ENCODE measurements at places on chromosomes 5 and 9.

DNA sequence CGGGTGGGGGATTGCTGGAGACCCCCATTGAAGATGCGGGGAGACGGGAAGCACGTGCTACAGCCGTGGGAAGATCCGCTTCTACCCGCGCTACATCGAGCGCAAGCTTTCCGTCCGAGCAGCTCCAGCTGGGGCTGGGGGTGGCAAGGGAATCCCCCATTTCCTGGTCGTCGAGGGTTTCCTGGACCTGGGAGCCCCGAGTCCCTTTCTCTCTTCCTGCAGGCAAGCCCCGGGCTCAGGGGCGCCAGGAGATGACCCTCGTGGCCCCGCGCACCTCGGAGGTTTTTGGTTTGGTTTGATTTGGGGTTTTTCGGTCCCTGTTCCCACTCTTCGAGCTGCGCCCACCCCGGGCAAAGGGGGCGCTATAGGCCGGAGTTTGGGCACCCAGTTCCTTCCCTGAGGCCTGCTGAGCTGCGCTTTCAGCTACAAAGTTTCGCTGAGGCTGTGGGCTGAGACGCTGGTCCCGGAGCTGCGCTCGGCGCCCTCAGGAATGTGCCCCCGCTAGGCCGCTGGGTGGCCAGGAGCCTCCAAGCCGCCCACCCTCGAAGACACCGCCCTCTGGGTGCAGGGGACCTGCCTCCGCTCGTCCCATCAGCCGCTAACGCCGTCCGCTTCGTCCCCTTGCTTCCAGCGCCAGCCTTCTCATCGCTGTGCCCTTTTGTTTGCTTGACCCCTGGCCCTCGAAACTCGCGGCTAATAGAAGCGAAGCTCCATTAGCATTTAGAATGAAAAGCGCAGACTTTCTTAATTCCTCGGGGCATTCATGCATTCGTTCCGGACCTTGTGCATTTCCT is 2.9 kb downstream of the NR4A3 start:
- DNase-seq: peak; percentile 75

DNA sequence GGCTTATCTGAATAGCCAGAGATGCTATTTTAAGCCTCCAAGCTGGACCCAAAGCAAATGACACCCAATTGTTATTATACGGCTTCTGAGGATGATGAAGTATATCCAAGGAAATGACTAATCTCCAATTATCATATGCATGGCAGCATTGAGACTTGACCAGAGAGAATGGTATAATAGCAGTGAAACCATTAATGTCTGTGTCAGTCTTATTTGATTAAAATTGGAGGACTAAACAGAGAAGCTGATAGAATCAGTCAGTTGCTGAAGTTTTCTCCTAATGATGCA is 200.5 kb downstream of the EFNA5 start:
- no peak for DNase-seq

DNA sequence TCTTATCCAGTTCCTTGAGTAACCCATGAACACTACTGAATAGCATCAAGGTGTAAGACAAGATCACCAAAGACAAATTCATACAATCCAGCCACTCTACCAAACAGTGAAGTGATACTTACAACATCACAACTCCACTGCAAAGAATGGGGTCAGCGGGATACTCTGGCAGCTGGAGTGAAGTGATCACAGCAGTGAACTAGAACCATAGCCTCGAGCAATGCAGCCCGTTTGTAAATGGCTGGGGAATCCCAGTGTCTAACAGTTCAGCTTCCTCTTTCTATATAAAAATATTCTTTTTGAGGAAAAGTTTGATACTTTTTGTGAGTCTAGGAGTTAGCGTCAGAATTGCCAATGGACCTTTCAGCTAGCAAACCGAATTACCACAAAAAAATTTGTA is 515.2 kb downstream of the ZNF608 start:
- no peak for DNase-seq

- no peak for DNase-seq
Measured at GRCh38 chr5:77590347-77590746, 48.2 kb downstream of the OTP start.

DNA sequence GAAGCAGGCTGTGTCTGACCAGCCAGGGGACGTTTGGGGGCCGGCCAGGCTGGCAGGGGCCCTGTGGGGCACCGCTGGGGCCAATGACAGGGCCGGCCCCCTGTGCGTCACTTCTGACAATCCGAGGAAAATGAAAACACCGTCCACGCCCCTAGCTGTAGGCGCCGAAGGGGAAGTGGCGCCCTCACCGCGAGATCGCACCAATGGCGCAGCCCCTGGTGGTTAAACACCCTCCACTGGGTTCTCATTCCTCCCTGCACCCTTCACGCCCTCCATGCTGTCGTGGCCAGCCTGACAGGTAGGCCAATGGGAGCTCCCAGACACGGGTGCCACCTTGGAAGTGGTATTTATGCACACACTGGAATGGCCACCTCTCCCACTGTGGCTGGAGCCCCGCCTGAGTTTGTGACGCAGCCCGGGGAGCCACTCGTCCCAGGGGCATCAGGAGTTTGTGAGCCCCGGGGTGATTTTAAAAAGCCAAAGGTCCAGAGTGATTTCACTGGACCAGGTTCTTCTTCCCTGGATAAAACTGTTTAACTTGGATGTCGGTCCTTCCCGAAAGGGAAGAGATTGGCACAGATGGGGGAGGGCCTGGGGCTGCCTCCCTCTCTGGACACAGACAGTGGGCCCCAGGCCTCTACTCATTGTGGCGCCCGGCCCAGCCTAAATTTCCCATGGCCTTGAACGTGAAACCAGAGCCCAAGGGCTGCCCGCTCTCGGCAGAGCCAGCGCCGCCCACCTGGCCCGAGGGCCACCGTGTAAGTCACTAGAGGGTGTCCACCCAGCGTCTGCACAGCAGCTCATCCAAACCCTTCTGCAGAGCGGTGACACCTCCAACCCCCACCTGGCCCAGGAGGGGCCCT is 49.7 kb downstream of the NKD2 start:
- no peak for DNase-seq

- no peak for DNase-seq
Measured at GRCh38 chr9:96612105-96612965, 7.3 kb downstream of the CDC14B start.

- no peak for DNase-seq
Measured at GRCh38 chr9:82022121-82022520, 33.5 kb downstream of the SPATA31D1 start.

DNA sequence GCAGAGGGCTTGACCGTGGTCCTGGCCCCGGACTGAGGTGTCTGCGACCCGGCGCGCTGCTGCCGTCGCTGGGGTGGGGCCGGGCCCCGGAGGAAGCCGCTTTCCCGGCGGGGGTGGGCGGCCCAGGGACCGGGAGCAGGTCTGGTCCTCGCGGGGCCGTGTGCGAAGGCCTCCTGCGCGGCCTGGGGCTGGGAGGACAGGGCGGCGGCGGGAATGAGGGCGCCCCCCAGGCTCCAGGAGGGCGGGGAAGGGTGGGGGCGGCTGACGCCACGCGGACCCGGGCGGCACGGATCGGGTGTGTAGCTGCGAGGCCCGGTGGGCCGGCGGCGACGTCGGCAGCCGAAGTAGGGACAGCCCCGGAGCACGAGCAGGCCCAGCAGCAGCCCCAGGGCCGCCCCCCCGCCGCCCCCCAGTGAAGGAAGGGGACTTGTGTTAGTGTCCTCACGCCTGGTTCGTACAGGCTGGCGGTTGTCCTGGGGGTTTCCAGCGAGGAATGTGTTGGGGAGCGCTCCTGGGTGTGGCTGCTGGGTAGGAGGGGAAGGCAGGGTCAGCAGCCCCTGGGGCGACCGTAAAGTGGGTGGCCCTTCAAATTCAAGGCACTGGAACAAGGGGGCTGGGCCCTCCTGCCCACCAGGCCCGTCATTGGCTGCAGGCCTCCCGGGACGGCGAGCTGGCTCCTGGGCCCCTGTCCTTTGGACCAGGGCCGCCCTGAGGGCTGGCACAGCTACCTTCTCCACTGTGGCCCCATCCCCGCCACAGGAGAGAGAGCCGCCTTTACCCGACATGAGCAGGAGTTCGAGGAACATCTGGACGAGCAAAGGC is 597 bp upstream of the TMEM250 start:
- DNase-seq: peak; percentile 31

DNA sequence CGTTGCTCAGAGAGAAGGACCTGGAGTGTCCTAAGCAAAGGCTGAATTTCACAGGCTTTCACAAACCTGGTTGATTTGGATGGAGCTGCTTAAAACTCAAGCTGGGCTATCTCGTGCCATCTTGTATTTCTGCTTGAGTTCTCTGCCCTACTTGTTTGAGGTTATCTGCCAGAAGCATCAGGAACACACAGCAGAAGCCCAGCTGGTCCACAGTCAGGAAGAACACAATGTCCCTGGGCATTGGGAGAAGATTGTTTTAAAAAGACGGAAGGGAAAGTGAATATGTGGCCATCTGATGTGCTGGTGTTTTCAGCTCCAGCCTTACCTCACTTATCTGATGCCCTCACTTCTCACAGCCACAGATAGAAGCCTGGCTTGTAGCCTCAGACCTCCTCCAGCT is 32.9 kb upstream of the SLC36A1 start:
- DNase-seq: no peak

GRCh38 chr9:129208207-129209032 is 30.4 kb upstream of the IER5L start:
- DNase-seq: no peak

DNA sequence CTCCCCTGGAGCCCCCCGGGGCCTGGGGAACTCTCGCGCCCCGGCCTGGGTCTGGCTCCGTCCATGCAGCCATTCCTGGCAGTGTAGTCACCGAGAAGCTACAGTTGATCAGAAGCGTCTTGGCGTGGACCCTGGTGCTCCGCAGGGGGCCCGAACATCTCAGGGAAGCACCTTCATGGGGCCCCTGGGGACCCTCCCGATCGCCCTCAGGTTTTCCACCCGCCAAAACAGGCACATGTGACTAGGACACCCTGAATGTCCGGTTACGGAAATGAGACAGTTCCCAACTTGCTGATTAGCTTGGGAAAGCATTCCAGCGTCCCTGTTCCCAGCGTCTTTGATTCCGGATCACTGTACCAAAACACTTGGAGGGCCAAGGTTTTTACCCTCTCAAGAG is 472 bp downstream of the FBXO4 start:
- no peak for DNase-seq

- DNase-seq: no peak
Measured at GRCh38 chr5:59905188-59905587, 11.7 kb upstream of the PDE4D start.

DNA sequence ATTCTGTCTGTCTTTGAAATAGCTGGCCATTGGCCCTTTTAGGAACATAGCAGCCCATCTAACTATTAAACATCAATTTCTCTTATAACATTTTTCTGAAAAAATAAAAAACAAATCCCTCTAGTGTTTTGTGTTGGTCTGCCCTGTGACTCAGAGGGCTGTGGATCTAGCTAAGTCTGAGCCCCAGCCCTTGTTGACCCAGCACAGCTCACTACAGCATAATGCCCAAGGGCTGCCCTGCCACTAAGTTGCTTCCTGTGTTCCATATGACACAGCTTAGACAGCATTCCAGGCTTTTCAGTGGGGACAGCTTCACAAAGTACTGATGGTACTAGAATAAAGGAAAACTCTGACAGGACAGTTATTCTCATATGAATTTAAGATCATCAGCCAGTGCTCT is 136.0 kb downstream of the SCAMP1 start:
- no peak for DNase-seq

GRCh38 chr5:69035665-69036064 is 58.1 kb upstream of the SLC30A5 start:
- no peak for DNase-seq

DNA sequence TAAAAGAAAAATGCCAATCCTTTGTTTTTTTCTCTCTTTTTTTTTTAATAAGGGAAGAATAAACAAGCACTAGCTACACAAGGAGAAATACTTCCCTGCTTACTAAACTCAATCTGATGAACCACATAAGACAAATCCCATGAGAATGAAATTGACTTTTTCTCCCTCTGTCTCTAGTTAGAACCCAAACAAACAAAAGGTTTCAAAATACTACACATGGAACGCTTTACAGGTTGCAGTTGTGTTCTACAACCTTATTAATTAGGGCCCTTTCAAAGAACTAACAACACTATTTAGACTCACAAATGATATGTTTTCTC is 124.5 kb downstream of the PDE4D start:
- no peak for DNase-seq

DNA sequence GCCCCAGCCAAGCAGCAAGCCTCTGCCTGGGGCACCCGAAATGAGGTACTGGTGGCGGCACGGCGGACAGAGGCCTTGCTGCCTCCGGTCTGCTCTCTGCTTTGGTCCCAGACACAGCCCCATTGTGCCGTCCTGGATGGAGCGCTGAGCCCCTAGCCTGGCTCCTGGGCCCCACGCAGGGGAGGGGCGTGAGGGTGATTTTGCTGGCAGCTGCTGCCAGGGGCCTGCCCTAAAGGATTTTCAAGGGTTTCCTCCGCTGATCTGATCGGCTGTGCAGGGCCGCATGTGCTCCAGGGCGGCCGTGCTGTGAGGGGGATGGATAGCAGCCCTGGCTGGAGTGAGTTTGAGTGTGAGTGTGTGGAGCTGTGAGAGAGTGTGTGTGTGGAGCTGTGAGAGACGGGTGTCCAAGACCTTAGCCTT is 1.3 kb downstream of the GPSM1 start:
- DNase-seq: no peak

DNA sequence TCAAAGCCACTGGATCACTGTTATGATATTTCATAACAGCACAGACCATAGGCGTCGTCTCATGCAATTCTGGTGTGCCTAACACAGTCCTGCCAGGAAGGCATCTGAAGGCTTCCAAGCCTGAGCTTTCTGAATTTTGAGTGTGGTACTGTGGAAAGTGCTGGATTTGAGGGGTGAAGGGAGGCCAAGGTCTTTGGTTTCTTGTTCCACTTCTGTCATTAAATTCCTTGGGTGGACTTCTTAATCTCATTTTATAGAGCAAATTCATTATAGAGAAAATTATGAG is 441.3 kb upstream of the PIK3R1 start:
- no peak for DNase-seq

DNA sequence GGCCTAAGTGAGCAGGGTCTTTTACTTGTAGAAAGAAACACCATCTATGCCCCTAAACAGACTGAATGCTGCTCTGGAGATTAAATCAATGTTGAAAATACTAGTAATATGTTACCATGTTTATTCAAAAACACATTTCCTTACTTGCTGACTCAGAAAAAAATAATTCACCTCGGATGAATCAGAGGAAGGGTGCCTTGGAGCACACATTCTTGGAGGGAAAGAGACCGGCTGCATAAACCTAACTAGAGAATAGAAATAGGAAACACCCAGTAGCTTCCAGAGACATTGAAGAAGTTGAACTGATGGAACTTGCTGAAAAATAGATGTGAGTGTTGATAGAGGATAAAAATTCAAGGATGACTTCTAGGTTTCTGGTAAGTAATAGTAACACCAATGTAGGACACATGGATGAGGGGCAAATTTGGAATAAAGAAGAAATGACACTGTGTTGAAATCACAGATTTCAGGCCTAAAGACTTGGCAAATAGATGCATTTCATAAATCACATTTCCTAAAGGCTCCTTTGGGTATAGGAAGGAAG is 76.9 kb upstream of the MINAR2 start:
- DNase-seq: no peak

GRCh38 chr5:105688227-105688792 is 1982.4 kb downstream of the EFNA5 start:
- DNase-seq: no peak

DNA sequence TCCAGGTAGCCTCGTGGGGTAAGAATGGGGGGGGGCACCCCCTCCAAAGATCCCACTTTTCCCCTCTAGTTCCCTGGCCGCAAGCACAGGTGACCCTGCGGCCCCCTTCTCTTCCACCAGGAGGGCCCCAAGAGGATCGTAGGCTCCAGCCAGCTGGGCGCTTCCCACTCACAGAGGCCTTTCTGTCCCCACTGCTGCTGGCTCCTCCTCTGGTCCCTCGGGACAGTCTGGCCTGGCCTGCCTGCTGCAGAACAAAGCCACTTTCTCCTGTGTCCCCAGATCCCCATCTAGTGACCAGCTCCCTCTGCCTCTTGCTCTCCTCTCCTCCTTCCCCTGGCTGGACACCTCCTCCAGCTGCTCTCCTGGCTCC is 534 bp upstream of the SAPCD2 start:
- no peak for DNase-seq
